ENCODE measurements at places on chromosomes 3 and 15.

- DNase-seq, result no peak
These were observed 103.0 kb upstream of the TBL1XR1 start for GRCh38 chr3:177300039-177300833.

GRCh38 chr3:111924283-111924682 lies 54.5 kb upstream of the ABHD10 start:
- DNase-seq, result no peak

- no peak for DNase-seq
These were observed 3.1 kb downstream of the FOXL2NB start for GRCh38 chr3:138950006-138950644.

GRCh38 chr15:68343579-68344225 lies 66.2 kb downstream of the FEM1B start:
- DNase-seq, result no peak

GRCh38 chr15:33955945-33956344 lies 12.4 kb upstream of the CHRM5 start:
- no peak for DNase-seq

DNA sequence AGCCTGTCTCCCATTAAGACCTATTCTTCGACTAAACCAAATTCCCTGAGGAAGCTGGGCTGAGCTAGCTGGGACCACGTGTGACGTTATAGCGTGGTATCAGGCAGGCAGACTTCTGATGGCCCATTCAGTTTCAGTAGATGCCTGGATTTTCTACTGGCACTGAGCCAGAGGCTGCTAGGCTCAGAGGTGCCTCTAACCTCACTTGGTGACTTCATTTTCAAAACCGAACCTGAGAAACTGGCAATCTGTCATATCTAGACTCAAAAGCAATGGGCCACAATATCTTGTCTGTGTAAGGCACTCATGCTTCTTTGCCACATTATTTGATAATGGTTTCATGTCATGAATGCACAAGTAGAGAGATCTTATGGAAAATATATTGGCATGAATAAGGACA lies 352.1 kb upstream of the AZI2 start:
- no peak for DNase-seq

GRCh38 chr3:48407542-48408099 lies 22.3 kb downstream of the PLXNB1 start:
- DNase-seq, result no peak

GRCh38 chr3:190252080-190252479 lies 70.2 kb downstream of the CLDN1 start:
- no peak for DNase-seq

DNA sequence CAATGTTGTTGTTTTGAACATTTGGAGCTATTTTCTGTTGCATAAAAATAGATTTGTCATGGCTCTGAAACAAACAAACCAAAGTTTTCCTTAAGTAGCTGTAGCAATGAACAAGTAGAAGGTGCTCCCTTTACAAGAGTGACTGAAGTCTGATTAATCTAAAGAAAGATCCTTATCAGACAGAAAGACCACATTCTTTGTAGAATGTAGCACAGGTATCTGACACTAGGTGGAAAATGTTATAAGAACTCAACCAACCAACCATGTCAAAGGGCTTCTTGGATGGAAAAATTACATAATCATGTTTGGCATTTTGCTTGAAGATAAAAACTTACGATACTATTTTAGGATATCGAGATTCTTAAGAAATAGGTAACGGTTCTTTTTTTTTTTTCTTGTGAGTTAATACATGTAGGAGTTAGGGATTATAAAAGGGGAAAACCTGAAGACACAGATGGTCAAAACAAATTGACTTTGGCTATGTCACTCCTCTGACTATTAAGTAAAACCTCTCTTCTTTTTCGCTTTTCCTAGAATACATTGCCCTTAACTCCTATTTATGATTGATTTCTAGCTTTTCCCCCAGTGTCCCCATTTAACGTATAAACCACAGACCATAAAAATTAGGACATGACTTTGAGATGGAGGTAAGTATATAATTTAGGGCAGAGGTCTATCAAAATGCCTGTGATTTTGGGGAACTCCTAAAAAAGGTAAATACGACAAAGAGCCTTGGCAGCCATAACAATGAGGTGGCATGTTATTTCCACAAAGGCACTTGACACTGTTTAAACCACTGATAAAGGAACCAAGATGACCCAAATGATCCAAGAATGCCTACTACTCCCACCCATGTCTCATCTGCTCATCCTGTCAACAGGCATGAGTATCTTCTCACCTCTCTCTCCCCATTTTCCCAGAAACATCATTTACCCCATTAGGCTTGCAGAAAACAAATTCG lies 72.0 kb downstream of the CCR4 start:
- DNase-seq, result no peak

GRCh38 chr3:79038636-79039035 lies 729.2 kb downstream of the ROBO1 start:
- no peak for DNase-seq

All from activated naive CD8-positive, alpha-beta T cell treated with anti-CD3 and anti-CD28 coated beads, Interleukin-2, amount 50 U/mL, for 16 hours (primary cell).